ENCODE measurements at places on chromosomes 4 and X. TPM values are rescaled to one million over a fixed set of nuclear protein-coding genes. Genes with fewer than 3 reads are reported as not detected.

The ATP2B3 gene
- total RNA-seq: 0.17 TPM

The NSDHL gene
- total RNA-seq: 14.9 TPM

The TMEM187 gene
- total RNA-seq: 4.0 TPM

The GAGE12C gene
- total RNA-seq: not detected

The GAGE13 gene
- not detected for total RNA-seq

The PDE5A gene
- 10.5 TPM for total RNA-seq

The PPP2R2C gene
- 1.3 TPM for total RNA-seq

The SSX3 gene
- total RNA-seq: not detected

The SHOX gene
- total RNA-seq: 0.14 TPM

The TMPRSS11F gene
- total RNA-seq: 0.36 TPM

The AADAT gene
- 12.7 TPM for total RNA-seq

The ZNF330 gene
- total RNA-seq: 27.3 TPM

The PCYT1B gene
- total RNA-seq: 3.7 TPM

The CITED1 gene
- total RNA-seq: 2.6 TPM

The FRMD7 gene
- total RNA-seq: 0.14 TPM

The RS1 gene
- total RNA-seq: 0.20 TPM

The STAP1 gene
- total RNA-seq: 0.37 TPM

The PAGE5 gene
- not detected for total RNA-seq

The AR gene
- 5.1 TPM for total RNA-seq

The CXCL5 gene
- 0.21 TPM for total RNA-seq

The MAGEE2 gene
- total RNA-seq: 0.81 TPM

The PRDM8 gene
- 0.91 TPM for total RNA-seq

The DOK7 gene
- total RNA-seq: 0.52 TPM

The HTN3 gene
- not detected for total RNA-seq

The TEX11 gene
- not detected for total RNA-seq

The NHSL2 gene
- 1.4 TPM for total RNA-seq

The ADRA2C gene
- total RNA-seq: 1.0 TPM
